H1 (cell line): ENCODE measurements at places on chromosomes 16 and 17.
A peak's percentile ranks its signal among the peaks of the same experiment; 100 is the strongest.

DNA sequence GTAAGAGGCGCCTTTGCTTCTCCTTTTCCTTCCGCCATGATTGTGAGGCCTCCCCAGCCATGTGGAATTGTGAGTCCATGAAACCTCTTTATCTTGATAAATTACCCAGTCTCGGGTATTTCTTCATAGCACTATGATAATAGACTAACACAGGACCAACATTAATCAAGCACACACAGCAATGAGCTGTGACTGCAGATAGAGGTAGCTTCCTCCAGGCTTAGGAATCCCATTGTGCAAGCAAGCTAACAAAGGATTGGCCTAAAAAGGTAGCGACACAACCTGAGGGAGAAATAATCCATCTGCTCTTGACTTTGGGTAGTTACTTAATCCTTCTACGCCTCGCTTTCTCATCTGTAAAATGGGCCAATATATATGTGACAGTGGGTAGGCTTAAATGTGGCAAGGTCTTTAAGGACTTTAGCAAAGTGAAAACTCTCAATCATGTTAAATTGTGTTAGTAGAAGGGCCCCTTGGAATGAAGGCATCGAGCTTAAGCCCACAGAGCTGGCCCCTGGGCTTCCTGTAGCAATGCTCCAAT is 393.6 kb downstream of the SOX9 start:
- no peak for DNase-seq

GRCh38 chr16:55061126-55061525 is 130.5 kb downstream of the IRX5 start:
- no peak for DNase-seq

DNA sequence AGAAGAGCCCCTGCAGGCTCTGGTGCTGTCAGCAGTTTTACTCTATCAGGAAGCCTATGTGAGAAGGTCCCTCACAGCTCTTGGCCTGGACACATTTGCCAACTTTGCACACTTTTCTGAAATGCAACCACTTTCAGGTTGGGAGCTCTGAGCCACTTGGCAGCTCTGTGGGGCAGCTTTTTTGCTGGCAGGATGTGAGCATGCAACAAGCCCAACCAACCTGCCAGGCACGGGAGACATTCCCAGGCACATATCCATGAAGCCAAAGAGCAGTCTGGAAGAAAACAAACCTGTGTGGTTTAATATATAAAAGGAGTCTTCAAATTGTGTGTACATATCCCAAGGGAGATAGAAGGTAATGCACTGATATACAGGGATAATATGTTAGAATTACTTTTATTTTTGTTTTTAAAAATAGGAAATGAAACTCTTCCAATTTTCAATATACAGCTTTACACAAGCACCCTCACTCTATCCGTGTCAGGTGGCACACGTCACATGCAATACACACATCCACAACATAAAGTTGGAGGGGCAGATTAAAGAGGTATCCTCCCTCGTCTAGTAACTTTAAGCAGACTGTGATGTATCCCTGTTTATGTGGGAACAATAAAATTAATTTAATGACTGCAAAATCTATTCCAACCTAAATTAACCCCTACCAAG is 57.4 kb upstream of the COX10 start:
- DNase-seq, result no peak

GRCh38 chr17:70658317-70658716 is 489.0 kb downstream of the KCNJ2 start:
- DNase-seq, result no peak

- no peak for DNase-seq
Measured at GRCh38 chr17:78358538-78359320, 1.1 kb downstream of the SOCS3 start.

DNA sequence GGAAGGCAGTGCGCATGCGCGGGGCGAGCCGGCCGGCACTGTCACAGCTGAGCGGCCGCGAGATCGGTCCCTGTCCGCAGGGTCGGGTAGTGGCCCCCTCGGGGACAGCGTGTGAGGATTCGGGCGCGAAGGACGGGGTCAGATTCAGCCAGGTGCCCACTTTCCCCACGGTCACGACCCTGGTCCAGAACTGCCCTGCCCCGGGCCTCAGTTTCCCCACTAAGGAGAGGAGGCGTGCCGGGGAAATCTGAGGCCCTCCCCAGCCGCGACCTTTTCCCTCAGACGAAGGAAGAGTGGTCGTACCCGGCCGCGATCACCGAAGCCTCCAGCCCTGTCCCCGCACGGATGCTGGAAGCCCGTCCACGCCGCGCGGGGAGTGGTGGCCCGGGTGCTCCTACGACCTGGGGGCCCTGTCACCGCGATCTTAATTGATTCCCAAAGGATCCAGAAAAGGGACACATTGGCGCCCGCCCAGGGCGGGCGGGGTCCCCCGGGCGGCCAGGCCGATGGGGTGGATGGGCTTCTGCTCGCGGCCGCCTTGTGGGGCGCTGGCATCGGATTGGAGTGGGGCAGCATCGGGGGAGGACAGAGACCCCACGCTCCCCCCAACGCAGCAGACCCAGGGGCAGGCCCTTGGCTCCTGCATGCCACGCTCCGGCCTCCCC is 57.7 kb downstream of the SRL start:
- no peak for DNase-seq

DNA sequence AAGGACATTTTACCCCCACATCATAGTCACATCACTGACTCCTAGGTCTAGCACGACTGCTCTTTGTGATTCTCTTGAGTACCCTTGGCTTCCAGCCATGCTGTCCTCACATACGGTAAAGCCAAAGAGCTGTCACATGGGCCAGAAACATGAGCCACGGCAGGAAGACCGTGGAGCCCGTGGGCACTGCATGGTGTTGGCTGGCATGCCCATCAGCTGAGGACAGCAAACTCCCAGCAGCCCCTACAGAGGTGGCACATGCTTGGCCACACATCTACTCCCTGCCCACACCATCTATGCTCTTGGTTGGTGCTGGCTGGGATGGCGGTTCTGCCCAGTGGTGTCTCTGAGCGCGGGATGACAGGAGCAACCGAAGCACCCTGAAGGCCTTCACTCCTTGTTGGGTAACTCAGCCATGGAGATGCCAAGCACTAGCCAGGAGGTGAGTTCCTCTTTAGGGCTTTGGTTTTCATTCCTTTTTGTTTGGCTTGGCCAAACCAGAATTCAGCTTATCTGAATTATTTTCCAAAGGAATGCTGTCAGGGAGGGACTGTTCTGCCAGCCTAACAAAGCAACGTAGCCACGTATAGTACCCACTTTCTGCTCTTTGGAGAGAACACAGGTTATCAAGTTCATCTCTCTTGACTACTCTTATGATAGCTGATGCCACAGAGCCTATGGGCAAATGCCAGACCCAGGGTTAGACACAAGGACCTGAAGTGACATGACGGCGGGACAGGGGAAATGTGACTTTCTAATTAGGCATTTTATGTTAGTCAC is 10.0 kb downstream of the TNFAIP1 start:
- DNase-seq, result no peak

- DNase-seq, result peak; percentile 59
Measured at GRCh38 chr17:80443916-80444643, 29.1 kb downstream of the ENDOV start.

GRCh38 chr17:7560172-7561027 is 1.3 kb upstream of the SENP3 start:
- DNase-seq, result peak; percentile 90

GRCh38 chr17:77391668-77392375 is 251.1 kb downstream of the SEC14L1 start:
- DNase-seq, result no peak

- peak; percentile 3 for DNase-seq
Measured at GRCh38 chr17:33779234-33779591, 475.9 kb upstream of the CCL2 start.

GRCh38 chr17:17433000-17433703 is 43.6 kb upstream of the MED9 start:
- no peak for DNase-seq

DNA sequence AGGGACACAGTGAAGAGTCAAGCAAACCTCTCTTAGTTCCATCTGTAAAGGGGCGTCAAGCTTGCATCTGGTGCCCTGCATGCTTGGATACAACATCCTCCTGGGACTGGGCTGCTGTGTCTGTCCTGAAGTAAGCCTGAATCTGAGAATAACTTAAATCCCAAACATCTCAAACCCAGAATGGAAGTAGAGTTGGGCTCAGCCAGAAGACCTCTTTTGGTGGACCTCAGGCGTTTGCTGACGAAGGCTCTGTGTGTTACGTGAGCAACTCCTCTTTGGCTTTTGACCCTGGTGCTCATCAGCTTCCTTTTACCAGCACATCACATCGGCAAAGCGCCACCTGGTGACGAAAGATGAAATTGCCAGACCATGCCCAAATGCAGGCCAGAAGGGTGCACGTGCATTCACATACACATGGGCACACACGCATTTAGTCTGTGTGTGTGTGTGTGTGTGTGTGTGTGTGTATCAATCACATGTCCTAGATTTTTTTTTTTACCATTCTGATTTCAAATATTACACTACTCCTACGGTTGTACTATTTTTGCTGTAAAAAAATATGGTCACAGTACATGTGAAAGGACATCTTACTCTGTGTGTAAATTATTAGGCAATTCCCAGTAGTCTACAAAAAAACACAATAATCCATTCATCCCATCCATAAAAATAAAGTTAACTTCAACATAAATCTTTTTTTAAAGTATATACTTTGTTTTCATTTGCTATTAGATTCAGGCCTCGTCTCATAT is 41.1 kb upstream of the FOXJ1 start:
- DNase-seq, result peak; percentile 82

GRCh38 chr16:3027983-3028715 is 4.3 kb downstream of the THOC6 start:
- peak; percentile 85 for DNase-seq

GRCh38 chr16:82459580-82460256 is 167.1 kb upstream of the CDH13 start:
- DNase-seq, result no peak

- DNase-seq, result no peak
Measured at GRCh38 chr16:55203570-55203969, 120.4 kb upstream of the IRX6 start.

DNA sequence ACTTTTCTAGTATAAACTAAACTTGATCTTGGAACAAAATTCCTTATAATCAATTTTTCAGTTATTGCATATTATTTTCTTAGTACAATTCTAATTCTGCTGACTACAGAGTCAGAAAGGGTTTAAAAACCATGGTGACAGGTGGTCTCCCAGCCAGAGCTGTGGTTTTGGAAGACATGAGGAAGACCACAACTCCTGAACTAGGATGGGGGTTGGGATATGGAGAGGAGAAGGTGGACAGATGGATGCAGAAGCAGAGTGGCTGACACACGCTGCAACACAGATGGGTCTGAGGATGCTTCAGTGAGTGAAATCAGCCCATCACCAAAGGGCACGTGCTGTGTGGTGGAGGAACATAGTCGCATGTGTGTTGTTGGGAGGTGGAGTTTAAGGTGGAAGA is 187.7 kb downstream of the LGALS9B start:
- no peak for DNase-seq

DNA sequence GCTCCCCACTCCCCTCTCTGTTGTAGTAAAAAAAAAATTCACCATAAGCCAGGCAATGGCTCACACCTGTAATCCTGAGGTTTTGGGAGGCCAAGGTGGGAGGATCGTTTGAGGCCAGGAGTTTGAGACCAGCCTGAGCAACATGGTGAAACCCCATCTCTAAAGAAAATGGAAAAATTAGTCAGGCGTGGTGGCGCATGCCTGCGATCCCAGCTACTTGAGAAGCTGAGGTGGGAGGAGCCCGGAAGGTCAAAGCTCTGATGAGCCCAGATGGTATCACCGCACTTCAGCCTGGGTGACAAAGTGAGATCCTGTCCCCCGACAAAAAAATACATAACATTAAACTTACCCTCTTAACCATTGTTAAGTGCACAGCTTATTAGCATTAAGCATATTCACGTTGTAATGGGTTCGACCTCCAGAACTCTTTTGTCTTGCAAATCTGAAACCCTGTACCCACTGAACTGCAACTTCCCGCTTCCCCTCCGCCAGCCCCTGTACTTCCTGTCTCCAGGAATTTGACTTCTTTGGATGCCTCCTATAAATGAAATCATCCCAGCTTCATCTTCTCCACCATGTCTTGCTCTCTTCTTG is 66.8 kb downstream of the CRISPLD2 start:
- no peak for DNase-seq

DNA sequence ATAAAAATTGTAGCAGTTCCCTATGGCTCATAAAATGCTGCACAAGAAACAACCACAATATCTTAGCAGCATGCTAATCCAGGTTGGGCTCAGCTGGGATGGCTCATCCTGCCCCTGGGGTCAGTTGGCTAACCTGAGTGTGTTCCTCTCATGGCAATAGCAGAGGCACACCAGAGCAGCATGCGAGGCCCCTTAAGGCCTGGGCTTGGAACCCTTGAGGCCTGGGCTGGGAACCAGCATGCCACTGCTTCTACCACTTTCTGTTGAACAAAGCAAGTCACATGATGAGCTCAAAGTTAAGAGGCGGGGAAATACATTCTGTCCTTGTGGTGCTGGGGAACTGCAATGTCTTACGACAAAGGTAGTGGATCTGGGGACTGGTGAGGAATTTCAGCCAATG is 154.4 kb upstream of the FOXF1 start:
- DNase-seq, result no peak

- no peak for DNase-seq
Measured at GRCh38 chr17:20026960-20027359, 17.8 kb downstream of the SPECC1 start.
